ENCODE measurements at places on chromosomes 1 and 21. TPM values are rescaled to one million over a fixed set of nuclear protein-coding genes. Genes with fewer than 3 reads are reported as not detected.

GRCh38 chr1:77548285-77548684 lies 134.2 kb downstream of the ZZZ3 start:
- DNase-seq, result no peak

- DNase-seq, result peak; percentile 100
Observed at GRCh38 chr1:151539321-151540020, 638 bp upstream of the TUFT1 start.

DNA sequence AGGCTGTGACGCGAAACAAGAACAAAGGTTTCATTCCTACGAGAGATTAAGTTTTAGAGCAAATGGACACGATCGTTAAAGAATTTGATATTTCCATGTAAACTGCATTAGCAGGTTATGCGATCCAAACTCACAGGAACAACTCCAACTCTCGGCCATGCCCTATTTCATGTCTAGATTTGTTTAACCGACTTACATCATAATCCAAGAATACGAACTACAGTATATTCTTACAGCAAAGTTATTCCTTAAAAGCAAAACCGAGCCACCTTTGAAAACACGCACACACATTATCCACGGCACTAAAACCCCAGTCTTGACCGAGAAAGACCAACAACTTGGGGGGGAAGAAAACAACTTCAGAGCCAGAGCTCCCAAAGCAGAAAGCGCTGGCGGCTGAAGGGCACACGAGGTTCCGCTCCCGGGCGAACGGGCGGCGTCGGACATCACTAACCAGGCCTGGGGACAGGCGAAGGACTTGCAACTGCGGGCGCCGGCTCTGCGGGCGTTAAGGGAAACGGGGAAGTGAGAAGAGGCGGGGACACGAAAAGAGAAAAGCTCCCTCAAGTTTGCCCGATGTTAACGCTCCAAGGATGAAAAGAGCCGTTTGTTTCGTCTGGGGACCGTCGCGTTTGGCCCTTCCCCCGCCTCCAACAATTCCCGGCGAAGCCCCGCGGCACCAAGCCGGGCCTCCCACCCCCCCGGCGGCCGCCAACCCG lies 690 bp downstream of the B3GALNT2 start:
- peak; percentile 62 for DNase-seq

MAN1C1 gene
- total RNA-seq, result 0.07 TPM

Data from foreskin keratinocyte (primary cell).